ENCODE measurements at places on chromosomes 7 and 10.

GRCh38 chr7:70647801-70648498 is 484.0 kb upstream of the GALNT17 start:
- DNase-seq, result no peak

DNA sequence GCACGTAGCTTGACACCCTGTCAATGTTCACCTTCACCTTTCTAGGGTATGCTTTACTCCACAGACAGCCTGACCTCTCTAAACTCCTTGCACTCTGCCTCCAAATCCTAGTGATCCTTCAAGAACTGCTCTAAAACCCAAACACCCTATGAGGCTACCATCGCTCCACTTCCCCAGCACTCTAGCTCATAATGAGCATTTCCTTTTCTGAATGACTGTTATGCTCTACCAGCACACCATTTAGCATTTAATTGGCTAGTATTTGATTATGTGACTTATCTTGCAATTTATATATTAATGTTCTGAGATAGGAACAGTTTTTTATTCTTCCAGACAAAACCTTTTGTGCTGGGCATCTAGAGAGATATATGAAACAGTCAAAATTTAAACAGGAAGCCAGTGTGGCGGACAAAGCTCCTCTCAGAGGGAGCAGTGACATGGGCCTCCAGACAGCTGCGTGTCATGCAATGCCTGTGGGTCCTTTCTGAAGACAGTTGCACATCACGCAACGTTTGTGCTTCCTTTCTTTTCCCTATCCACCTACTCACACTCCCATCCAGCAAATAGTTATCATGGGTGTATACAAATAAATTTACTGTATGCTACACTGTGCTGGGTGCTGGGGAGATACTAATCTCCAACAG is 86.3 kb downstream of the ALOX5 start:
- no peak for DNase-seq

GRCh38 chr7:53800746-53801145 is 741.4 kb upstream of the VSTM2A start:
- DNase-seq, result no peak

DNA sequence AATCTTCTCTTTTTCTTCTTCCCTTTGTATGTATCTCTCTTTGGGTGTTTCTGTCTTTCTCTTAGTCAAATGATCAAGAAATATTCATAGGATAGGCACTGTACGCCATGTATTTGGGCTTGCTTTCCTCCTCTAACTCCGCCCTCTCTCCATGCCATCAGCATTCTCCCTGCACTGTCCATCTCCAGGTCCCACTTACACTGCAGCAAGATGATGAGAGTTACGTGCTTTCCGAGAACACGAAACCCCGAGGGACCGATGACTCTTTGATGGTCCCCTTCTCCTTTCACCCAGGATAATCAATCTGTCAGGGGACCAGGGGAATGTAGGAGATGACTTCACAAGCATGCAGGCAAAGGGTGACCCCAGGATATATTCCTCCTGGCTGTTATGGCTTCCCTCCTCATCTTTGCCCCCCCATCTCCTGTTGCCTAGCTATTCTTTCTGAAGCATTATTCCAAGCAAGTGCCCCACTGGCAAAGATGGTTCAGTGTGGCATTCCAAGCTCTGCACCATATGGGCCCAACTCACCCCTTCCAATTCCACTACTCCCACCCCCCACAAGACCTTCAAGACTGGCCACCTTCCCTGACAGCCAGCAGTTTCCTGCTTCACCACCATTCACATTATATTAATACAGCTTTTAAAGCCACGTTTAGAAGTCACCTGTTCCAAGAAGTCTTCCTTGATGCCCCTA is 40.0 kb downstream of the HIF1AN start:
- DNase-seq, result no peak

DNA sequence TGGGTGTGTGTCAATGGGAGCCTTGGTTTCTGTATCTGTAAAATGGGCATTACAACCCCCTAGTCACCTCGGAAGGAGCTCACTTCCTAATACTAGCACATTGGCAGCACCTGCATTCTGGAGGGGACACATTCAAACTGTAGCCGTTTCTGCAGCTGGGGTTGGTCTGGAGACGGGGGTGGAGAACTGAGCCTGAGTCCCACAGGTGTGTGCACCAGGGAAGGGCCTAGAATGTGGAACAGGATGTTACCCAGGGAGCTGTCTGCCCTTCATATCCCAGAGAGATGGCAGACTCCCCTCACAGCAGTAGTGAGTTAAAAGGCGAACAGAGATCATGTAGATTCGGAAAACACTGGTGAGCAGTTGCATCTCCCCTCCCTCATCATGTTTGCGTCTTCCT is 272.8 kb upstream of the ZNF32 start:
- no peak for DNase-seq

- DNase-seq, result no peak
Measured at GRCh38 chr7:37817591-37817960, 30.8 kb upstream of the NME8 start.

DNA sequence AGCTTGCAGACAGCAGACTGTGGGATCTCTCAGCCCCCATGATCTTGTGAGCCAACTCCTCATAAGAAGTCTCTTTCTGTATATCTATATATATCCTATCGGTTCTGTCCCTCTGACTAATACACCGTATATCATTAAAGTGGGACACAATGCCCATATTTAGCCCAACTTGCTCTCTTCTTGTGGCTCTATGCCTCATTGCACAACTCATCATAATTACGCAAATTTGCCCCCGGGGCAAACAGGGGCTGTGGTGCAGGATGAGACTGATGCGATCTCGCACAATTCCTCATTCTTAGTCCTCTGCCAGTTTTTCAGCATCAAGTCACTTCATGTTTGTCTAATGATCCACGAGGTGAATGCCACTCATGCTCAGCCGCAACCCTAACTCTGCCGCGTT is 183.2 kb downstream of the PRPF18 start:
- DNase-seq, result no peak

DNA sequence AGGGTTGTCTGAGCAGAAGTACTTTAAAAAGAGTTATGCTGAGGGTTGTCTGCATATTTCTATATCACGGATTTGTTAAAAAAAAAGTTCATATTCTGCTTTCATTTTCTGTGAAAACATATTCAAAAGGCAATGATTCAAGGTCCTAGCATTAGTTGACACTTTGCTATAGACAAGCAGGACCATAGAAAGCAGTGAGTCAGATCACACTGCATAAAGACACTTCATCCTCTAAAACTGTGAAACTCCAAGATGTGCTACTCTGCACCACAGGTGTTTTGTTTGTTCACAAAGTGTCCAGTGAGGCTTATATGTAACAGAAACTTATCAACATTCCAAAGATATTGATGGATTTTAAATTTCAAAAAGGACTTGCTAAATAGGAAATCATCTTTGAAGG is 47.0 kb downstream of the SPAM1 start:
- DNase-seq, result no peak

GRCh38 chr7:92485267-92485892 is 7.6 kb upstream of the ERVW-1 start:
- no peak for DNase-seq
